ENCODE measurements at places on chromosomes 12 and 14.

DNA sequence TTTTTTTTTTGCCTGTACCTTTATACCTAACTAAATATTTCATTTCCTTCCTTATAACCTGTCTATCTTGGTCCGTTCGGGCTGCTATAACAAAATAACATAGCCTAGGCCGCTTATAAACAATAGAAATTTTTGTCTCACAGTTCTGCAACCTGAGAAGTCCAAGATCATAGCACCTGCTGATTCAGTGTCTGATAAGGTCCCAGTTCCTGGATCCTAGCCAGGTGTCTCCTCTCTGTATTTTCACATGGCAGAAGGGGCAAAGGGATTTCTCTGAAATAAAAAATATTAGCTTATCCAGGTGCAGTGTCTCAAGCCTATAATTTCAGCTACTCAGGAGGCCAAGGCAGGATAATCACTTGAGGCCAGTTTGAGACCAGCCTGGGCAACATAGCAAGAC is 1046.6 kb upstream of the USP15 start:
- DNase-seq = no peak

- DNase-seq = no peak
Measured at GRCh38 chr12:112164011-112164660, 38.8 kb downstream of the TRAFD1 start.

DNA sequence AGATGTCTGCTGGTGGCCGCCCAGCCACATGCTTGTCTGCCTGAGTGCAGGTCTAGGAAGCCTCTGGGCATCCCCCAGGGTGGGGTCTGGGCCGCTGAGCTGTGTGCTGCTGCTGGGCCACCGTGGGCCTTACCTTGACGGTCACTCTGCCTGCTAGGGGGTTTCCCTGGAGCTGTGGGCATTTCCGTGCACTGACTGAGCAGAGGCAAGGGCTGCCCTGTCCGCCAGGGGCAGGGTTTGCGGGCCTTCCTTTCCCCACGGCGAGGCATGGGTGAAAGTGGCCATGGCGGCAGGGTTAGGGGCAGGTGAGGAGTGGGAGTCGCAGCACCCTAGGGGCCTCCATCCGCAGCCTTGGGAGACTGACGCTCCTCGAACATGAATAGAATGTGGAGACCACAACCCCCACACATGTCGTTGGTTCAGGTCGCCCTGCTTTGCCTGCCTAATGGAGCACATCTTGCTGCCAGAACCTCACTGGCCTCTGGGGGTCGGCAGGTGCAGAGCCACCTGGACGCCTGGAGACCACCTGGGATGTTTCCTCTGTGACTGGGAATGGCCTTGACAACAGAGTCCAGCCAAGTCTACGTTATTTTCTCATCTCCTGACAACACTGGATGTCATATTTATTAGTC is 2.5 kb downstream of the ZBTB42 start:
- DNase-seq = no peak

GRCh38 chr12:75236206-75236605 is 26.6 kb upstream of the KCNC2 start:
- no peak for DNase-seq

DNA sequence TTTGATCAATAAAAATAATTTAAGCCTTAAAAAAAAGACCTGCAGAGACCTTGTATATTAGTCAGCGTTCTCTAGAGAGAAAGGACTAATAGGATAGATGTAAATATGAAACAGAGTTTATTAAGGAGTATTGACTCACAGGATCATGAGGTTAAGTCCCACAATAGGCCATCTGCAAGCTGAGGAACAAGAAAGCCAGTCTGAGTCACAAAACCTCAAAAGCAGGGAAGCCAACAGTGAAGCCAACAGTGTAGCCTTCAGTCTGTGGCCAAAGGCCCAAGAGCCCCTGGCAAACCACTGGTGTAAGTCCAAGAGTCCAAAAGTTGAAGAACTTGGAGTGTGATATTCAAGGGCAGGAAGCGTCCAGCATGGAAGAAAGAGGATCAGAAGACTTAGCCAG is 66.3 kb downstream of the TBX5 start:
- no peak for DNase-seq

GRCh38 chr12:104748790-104749189 is 209.3 kb downstream of the SLC41A2 start:
- DNase-seq = no peak

All from amygdala (tissue), 56 donors.